ENCODE measurements at places on chromosomes 7 and 10.
A peak's percentile ranks its signal among the peaks of the same experiment; 100 is the strongest.

DNA sequence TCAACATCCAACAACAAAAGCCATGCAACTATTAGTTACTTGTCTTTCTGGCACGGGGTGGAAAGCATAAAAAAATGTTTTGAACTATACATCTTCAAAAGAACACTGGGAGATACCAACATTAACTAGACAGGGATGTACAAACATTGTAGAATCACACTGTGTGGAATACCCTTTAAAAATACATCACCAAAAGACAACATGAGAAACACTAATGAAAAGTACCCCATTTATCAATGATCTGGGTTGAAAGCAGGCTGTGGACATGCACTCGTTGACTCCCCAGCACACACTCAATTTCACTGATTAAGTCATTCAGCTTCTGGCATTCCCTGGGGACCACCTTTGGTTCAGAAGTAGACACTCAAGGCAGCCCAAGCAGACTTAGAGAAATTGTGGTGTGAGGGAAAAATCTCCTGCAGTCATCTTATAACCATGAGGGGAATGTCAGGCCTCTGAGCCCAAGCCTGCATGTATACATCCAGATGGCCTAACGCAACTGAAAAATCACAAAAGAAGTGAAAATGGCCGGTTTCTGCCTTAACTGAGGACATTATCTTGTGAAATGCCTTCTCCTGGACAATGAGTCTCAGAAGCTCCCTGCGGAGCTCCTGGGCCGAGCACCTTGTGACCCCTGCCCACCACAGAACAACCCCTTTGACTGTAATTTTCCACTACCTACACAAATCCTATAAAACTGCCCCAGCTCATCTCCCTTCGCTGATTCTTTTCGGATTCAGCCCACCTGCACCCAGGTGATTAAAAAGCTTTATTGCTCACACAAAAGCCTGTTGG lies 53.0 kb downstream of the CACUL1 start:
- DNase-seq: no peak

- DNase-seq: no peak
These were observed 1.5 kb upstream of the NCOA4 start for GRCh38 chr10:46031648-46032532.

DNA sequence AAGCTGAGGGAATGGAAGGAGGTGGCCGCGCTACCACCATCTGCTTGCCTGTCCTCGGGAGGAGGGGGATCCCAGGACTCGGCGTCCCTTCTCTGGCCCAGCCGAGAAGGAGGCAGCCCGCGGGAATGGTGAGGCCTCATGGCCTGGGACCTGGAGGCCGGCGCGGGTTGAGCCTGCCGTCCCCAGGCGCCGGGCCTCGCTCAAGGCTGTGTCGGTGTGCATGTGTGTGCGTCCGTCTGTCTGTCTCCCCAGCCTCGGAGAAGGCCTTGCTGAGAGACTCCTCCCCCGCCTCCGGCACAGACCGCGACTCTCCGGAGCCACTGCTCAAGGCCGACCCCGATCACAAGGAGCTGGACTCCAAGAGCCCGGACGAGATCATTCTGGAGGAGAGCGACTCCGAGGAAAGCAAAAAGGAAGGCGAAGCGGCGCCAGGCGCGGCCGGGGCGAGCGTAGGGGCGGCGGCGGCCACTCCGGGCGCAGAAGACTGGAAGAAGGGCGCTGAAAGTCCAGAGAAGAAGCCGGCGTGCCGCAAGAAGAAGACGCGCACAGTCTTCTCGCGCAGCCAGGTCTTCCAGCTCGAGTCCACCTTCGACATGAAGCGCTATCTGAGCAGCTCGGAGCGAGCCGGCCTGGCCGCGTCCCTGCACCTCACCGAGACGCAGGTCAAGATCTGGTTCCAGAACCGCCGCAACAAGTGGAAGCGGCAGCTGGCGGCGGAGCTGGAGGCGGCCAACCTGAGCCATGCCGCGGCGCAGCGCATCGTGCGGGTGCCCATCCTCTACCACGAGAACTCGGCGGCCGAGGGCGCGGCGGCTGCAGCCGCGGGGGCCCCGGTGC lies 1.3 kb downstream of the HMX3 start:
- DNase-seq: peak; percentile 47

- DNase-seq: no peak
These were observed 82.5 kb downstream of the CTTNBP2 start for GRCh38 chr7:117790731-117791130.

GRCh38 chr7:124033807-124034753 lies 1.2 kb upstream of the TMEM229A start:
- no peak for DNase-seq

DNA sequence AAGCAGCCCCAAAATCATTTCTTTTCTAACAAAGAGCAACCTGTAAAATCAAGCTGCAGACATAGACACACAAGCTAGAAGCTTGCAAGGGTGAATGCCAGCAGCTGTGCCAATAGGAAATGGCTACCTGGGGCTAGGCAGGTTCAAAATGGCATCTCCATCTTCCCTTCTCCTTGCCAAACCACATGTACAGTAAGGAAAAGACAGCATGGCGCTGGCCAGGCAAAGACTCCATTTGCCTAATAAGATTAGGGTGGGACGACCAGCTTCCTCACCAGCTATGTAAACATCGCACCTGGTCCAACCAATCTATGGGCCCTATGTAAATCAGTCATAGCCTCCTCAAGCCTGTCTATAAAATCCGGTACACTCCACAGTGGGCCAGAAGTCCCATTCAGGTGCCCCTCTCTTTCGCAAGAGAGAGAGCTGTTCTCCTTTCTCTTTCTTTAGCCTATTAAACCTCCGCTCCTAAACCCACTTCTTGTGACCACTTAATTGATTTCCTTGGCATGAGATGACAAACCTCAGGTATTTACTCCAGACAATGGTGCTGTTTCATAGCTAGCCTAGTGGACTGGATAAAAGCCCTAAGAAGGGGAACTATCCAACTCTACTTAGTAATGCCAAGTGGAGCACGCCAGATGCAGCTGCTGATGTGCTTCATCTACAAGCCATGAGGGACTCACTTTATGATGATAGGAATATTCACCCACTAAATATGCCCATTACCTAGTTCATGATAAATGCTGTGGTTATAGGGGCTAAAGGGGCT lies 44.1 kb downstream of the HTR7 start:
- DNase-seq: no peak

GRCh38 chr7:32222251-32222900 lies 152.2 kb upstream of the PDE1C start:
- no peak for DNase-seq

GRCh38 chr7:98836811-98837629 lies 32.8 kb downstream of the TMEM130 start:
- no peak for DNase-seq

Measured in activated T-cell treated with anti-CD3 and anti-CD28 coated beads, Interleukin-2, amount 50 U/mL, for 1 hour (primary cell).